HepG2 (cell line): ENCODE measurements at places on chromosomes 2 and 18.
A peak's percentile ranks its signal among the peaks of the same experiment; 100 is the strongest.

- DNase-seq: no peak
Measured at GRCh38 chr18:35750929-35751328, 169.4 kb downstream of the GALNT1 start.

- no peak for DNase-seq
Measured at GRCh38 chr2:239177908-239178307, 222.9 kb downstream of the HDAC4 start.

DNA sequence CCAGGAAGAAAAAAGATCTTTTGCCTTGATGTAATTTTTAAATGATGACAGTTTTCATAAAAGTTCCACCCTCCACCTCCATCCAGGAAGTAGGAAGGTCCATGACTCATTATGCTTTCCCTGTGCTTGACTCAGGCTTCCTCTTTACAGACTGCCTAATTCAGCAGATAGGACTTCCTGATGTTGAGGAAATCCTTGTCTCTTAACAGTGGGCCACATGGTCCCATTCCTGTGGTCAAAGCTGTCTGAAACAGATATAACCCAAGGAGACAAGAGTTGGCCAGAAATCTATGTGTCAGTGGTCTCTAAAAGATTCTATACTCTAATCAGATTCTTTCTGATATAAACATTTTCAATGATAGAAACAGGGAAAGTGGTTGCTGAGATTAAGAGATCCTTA is 119.1 kb downstream of the BAZ2B start:
- peak; percentile 41 for DNase-seq

GRCh38 chr2:45867800-45868199 is 216.3 kb downstream of the PRKCE start:
- DNase-seq: no peak

GRCh38 chr2:70570041-70570661 is 16.5 kb upstream of the TGFA start:
- peak; percentile 65 for DNase-seq

DNA sequence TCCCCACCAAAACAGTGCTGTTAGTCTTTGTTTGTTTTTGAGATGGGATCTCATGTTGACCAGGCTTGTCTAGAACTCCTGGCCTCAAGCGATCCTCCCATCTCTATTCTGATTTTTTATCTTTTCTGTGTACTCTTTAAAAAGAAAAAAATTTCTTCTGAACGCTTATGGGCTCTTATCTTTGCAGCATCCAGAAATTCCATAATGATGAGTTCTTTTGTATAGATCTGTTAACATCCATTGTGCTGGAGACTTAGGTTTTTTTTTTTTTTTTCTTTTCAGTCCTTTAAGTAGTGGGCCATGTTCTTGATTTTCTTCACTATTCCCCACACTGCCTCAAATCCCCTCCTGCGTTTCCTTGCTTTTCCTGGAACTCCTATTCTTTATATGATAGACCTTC is 31.0 kb downstream of the RBBP8 start:
- no peak for DNase-seq

DNA sequence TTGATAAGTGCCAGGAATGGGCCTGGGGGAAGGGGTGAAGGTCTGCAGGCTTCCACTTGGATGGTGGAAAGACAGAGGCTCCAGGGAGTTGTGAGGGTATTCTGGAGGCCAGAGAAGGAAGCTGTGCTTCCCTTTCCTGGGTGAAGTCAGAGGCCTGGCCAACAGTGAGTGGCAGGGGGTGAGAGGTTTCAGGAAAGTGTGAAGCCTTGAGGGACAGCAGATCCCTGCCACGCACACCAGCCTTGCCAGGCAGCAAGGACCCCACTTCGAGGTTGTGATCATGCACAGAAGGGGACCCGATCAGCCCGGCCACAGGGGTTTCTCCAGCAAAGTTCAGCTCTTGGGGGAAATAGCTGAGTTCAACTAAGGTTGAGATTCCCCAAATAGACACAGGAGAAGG is 66.5 kb downstream of the SMAD7 start:
- no peak for DNase-seq

GRCh38 chr2:72112981-72113846 is 34.4 kb downstream of the CYP26B1 start:
- DNase-seq: no peak

- DNase-seq: no peak
Measured at GRCh38 chr2:235685024-235685721, 191.3 kb downstream of the AGAP1 start.

DNA sequence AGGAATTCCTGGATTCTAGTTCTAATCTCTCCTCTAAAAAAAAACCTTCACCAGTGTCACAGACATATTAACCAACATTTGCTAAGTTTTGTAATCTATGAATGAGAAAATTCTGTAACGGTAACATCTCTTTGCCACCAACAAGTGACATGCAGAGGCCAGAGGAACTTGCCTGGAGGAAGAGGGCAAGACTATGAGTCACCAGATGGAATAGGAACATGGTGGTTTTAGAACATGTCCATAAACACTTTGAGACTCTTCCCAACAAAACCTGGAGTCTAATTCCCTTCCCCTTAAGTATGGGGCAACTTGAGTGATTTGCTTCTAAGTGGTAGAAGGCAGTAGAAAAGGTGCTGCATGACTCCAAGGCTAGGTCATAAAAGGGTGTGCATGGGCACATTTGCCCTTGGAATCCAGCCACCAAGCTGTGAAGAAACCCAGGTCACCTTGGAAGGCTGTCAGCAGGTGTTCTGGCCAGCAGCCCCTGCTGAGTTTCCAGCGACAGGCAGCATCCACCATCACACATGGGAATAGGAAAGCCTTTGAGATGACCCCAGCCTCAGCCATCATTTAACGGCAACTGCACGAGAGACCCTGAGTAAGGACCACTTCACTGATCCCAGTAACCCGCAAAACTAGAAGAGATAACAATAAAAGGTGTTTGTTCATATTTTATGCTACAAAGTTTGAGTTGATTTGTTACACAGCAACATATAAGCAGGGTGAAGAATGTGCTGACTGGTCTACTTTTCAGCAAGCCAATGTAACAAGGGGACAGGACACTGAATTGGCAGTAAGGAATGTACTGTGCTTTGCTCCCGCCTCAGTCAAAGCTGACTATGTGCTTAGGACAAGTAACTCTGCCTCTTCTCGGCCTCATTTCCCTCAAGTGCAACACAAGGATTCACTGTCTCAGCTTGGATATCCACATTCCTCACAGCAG is 90.6 kb downstream of the SKA1 start:
- DNase-seq: no peak

DNA sequence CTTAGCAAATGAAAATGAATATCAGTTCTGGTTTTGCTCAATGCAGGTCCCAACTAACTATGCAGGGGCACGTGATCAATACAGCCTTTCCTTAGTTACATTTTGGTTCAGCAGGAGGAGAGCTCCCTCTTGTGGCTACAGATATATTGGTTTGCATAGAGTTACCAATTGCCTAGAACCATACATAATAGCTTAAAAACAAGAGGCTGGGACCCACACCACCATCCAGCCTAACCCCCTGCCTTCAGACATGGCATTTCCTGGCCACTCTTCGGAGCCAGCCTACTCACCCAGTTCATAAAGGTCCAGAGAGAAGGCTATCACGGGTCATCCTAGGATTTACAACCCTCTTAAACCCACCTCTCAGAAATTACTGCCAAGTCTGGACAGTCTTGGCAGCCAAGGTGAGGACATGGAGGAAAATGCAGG is 10.5 kb downstream of the CCDC93 start:
- DNase-seq: peak; percentile 82

DNA sequence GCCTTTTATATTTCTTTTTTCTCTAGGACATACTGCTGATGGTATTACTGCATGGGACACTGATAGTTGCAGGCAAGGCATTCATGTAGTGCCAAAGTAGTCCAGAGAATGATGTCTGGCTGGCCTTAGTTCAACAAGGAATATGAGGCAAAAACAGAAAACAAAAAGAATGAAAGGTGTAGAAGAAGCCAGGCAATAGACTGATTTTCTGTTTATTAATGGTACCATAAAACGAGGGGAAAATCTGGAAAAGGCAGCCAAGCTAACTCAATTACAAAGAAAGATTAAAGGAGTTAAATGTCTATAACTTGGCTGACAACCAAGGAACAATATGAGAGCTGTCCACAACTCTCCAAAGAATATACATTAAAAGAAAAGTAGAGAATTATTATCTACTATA is 284.9 kb downstream of the ZEB2 start:
- DNase-seq: no peak

DNA sequence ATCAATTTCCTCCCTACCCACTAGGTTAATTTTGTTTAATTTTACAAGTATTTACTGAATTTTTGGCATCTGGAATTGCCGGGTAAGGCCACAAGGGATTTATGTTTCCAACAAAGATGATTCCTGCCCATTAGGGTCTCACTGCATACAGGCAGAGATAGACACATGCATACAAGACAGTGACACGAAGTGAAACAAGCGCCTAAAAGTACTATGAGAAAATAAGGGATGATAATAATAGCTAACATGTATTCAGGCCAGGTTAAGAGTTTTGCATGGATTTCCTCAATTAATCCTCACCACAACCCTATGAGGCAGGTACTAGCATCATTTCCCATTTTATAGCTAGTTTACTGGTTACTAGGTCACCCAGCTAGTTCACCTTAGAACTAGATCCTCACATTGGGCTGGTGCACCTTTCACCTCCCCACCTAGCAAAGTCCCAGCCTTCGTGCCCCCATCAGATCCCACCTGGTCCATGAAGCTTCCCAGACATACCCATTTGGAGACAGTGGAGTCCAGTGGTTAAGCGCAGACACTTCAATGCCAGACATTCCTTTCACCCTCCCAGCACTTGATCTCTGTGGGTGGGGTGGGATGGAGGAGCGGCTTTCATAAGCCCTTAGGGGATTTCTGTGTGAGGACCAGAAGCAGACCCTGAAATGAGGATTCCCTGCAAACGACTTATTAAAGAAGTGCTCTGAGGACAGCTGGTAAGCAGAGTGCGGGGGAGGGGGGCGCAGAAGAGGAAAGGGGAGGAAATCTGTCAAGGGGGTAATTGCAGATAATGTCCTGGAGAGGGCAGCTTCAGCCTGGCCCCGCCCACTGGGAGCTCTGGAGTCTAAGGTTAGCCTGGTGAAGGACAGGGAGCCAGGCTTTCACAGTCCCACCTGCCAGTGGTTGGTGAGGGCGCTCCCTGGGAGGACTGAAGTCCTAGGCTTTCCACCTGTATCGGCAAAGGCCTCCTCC is 5.8 kb upstream of the DGUOK start:
- DNase-seq: peak; percentile 55

DNA sequence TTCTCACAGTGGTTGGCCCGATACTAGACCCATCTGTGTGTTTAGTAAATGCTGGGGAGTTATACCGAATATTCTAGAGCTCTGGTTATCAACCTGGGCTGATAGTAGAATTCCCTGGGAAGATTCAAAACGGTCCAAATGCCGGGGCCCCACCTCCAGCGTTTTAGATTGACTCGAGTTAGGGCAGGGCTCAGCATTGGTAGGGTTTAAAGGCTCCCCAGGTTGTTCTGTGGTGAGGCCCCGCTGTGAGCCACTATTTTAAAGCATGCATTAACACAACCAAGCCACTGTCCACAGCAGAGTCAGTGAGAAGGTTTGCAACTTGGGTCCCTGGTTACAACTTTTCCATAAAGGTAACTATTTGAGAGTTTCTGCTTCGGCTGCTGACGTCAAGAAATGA is 73.6 kb downstream of the DYSF start:
- no peak for DNase-seq

DNA sequence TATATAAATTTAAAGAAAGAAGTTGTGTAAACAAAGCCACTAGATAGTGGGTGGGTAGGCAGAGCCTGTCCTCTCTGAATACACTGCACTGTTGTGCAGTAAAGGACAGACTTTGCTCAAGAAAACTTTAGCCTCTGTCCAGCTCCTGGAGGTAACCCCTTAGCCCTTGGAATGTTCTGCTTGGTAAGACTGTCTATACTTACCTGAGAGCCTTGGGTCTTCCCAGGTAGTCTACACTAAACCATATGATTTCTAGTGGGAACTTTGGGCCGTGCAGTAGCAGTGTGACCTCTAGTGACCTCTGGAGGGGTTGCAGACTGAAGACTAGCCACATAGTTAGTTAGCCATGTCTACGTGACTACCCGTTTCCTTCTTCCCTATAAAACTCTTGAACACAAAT is 678.3 kb upstream of the NRXN1 start:
- peak; percentile 18 for DNase-seq

- no peak for DNase-seq
Measured at GRCh38 chr2:11573418-11574175, 39.8 kb downstream of the GREB1 start.

- DNase-seq: no peak
Measured at GRCh38 chr2:33859811-33860461, 260.8 kb upstream of the FAM98A start.

- no peak for DNase-seq
Measured at GRCh38 chr2:104952976-104953375, 84.9 kb upstream of the MRPS9 start.

DNA sequence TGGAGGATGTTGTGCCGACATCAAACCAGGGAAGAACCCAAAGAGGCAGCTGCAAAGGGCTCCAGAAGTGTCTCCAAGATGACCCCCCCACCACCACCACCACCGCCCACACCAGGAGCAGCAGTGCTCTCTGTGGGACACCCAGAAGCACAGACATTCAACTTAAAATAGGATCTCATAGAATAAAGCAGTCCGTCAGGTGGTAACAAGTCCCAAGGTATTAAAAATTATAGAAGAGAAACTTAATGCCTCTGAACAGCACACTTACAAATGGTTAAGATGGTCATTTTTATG is 155.5 kb upstream of the ID2 start:
- no peak for DNase-seq

DNA sequence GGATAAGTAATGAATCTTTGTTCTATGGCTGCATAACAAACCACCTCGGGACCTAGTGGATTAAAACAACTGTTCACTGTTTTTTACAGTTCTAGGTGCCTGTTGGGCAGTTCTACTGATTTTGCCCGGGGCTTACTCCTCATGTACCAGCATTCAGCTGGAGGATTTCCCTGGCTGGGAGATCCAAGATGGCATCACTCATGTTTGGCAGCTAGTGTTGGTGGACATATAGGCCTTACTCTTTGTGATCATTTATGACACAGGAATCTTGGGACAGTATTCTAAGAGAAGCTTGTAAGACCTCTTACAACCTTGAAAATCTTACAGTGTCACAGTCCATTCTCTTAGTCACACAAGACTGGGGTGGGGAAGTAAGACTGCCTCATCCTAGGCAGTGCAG is 4.6 kb downstream of the MARCHF7 start:
- no peak for DNase-seq

DNA sequence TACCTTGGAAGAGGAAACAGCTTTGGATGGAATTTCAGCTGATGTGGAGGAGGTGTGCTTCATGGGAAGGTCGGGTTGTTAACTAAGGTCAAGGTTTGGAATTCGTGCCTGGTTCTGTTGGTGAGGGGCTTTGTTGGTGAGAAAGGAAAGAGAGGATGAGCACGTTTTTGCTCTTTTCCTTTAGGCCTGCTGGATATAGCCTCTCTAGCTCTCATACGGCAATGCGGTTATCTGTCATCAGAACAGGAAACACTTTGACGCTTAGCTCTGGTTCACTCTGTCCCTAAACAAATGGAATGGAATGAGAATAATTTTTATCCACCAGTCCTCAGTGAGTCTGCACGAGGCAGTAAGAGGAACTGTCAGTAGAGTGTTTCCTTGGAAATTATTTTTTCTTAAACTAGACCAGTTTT is 169.7 kb upstream of the NOSTRIN start:
- DNase-seq: no peak
